ENCODE measurements at places on chromosomes 7 and 10. TPM values are rescaled to one million over a fixed set of nuclear protein-coding genes. Genes with fewer than 3 reads are reported as not detected.

The OPN1SW gene
- total RNA-seq = not detected

The CALCR gene
- not detected for total RNA-seq

The TMEM229A gene
- not detected for total RNA-seq

The NPY gene
- not detected for total RNA-seq

The CCDC6 gene
- total RNA-seq = 25.1 TPM

The HPS6 gene
- total RNA-seq = 10.0 TPM

The RADIL gene
- 4.6 TPM for total RNA-seq

The WDFY4 gene
- 0.81 TPM for total RNA-seq

The HELLS gene
- 1.4 TPM for total RNA-seq

The CYP2C18 gene
- not detected for total RNA-seq

The ETV1 gene
- total RNA-seq = 82.1 TPM

The SPACDR gene
- total RNA-seq = 0.61 TPM

The METTL27 gene
- total RNA-seq = 1.2 TPM

The SPDYE9 gene
- not detected for total RNA-seq

DNA sequence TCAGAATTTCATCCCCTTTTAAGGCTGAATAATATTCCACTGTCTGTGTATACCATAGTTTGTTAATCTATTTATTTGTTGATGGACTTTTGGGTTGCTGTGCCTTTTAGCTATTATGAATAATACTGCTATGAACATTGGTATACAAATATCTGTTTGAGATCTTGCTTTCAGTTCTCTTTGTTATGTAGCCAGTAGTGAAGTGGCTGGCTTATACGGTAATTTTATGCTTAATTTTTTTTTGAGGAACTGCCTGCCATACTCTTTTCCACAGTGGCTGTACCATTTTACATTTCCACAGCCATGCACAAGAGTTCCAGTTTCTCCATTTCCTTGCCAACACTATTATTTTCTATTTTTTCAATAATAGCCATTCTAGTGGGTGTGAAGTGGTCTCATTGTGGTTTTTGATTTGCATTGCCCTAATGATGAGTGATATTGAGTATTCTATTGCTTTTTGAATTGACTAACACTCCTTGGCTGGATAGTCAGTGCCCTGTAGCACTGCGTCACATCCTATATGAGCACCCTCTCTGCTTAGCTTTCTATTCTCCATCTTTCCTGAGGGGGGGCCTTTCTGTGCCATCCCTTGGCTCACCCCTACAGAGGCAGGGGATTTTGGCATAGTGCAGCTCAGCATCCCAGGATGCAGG is 29.4 kb upstream of the RAPGEF5 start:
- H3K4me1 ChIP-seq = no peaks in the 10 kb centered on the region
- DNase-seq = no peak
- H3K36me3 ChIP-seq = no peaks in the 10 kb centered on the region

- H3K4me3 ChIP-seq = no peak overlapping the region
- H3K36me3 ChIP-seq = no peaks in the 10 kb centered on the region
- no peak for DNase-seq
- no peaks in the 10 kb centered on the region for H3K27me3 ChIP-seq
Observed at GRCh38 chr7:51148216-51148615, 168.4 kb downstream of the COBL start.

GRCh38 chr10:130218936-130219335 is 82.7 kb downstream of the GLRX3 start:
- no peaks in the 10 kb centered on the region for H3K36me3 ChIP-seq
- H3K4me1 ChIP-seq = no peaks in the 10 kb centered on the region
- H3K27me3 ChIP-seq = no peaks in the 10 kb centered on the region
- H3K27ac ChIP-seq = no peak overlapping the region

- no peak for DNase-seq
- no peaks in the 10 kb centered on the region for H3K4me1 ChIP-seq
- no peak overlapping the region for H3K27ac ChIP-seq
- H3K36me3 ChIP-seq = no peaks in the 10 kb centered on the region
- H3K27me3 ChIP-seq = no peaks in the 10 kb centered on the region
Observed at GRCh38 chr7:86301301-86301700, 342.4 kb upstream of the GRM3 start.

DNA sequence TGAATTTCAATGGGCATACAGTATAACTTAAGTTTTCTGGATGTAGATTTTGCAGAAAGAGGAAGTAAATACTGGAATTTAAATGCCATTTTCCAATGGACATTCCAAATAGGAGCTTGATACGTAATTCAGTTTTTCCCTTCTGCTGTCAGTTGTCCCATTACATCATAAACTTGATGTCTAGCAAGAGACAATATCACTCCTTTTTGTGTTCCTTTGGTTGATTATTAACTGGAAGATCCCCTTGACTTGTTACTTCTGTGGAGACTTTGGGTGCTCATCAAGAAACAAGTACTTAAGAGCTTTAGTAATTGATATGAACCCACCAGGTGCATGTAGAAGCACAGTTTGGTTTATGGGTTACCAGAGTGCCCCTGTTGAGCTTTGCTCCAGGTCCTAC is 116.1 kb downstream of the ST7 start:
- no peak overlapping the region for H3K27ac ChIP-seq
- no peaks in the 10 kb centered on the region for H3K36me3 ChIP-seq
- H3K4me1 ChIP-seq = peaks cover 43% of the 10 kb centered on the region

- H3K4me1 ChIP-seq = no peaks in the 10 kb centered on the region
- no peaks in the 10 kb centered on the region for H3K36me3 ChIP-seq
- no peaks in the 10 kb centered on the region for H3K27me3 ChIP-seq
Observed at GRCh38 chr10:2978111-2978510, 89.2 kb upstream of the PFKP start.

GRCh38 chr10:101617102-101617823 is 29.1 kb downstream of the DPCD start:
- no peaks in the 10 kb centered on the region for H3K27me3 ChIP-seq
- H3K4me1 ChIP-seq = no peaks in the 10 kb centered on the region
- H3K4me3 ChIP-seq = no peak overlapping the region

DNA sequence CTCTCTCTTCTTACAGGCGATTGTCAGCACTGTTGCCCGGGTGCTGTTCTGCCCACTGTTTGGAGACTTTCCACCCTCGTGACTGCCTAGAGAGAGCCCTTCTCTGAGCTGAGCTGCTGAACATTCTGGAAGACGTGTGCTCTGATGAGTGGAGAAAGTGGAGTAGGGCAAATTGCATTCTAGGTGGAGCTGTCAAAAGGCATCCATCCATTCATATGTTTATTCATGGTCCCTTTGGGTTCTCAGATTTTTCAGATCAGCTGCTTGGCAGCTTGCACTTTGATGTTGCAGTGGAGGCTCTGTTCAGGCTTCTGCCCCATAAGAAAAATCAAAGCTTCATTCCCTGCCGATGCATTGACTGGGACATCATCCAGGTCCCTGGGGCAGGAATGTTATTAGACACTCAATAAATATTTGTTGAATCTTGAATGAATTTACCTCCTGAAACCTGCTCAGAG is 120.7 kb upstream of the EEPD1 start:
- peaks cover 14% of the 10 kb centered on the region for H3K4me1 ChIP-seq
- H3K27ac ChIP-seq = no peak overlapping the region

GRCh38 chr7:129615018-129615417 is 3.5 kb downstream of the NRF1 start:
- no peaks in the 10 kb centered on the region for H3K36me3 ChIP-seq
- DNase-seq = no peak
- H3K4me1 ChIP-seq = peaks cover 63% of the 10 kb centered on the region
- H3K27ac ChIP-seq = no peak overlapping the region
- H3K4me3 ChIP-seq = no peak overlapping the region
- H3K27me3 ChIP-seq = no peaks in the 10 kb centered on the region

- H3K27me3 ChIP-seq = no peaks in the 10 kb centered on the region
- DNase-seq = no peak
- peaks cover 86% of the 10 kb centered on the region for H3K4me1 ChIP-seq
- H3K27ac ChIP-seq = peak overlapping the region; percentile 21
- H3K36me3 ChIP-seq = no peaks in the 10 kb centered on the region
Observed at GRCh38 chr10:7485244-7485556, 74.4 kb upstream of the SFMBT2 start.

GRCh38 chr10:46325021-46325420 is 38.2 kb downstream of the ANTXRL start:
- no peaks in the 10 kb centered on the region for H3K27me3 ChIP-seq
- no peaks in the 10 kb centered on the region for H3K36me3 ChIP-seq
- no peaks in the 10 kb centered on the region for H3K4me1 ChIP-seq
- no peak overlapping the region for H3K27ac ChIP-seq
- DNase-seq = no peak
- H3K4me3 ChIP-seq = no peak overlapping the region

- H3K4me3 ChIP-seq = no peak overlapping the region
- no peaks in the 10 kb centered on the region for H3K36me3 ChIP-seq
- H3K4me1 ChIP-seq = peaks cover 16% of the 10 kb centered on the region
- no peaks in the 10 kb centered on the region for H3K27me3 ChIP-seq
- peak; percentile 36 for DNase-seq
- peak overlapping the region; percentile 81 for H3K27ac ChIP-seq
Observed at GRCh38 chr10:91088300-91089140, 131.9 kb upstream of the PCGF5 start.

GRCh38 chr10:130751106-130751840 is 560.2 kb downstream of the TCERG1L start:
- DNase-seq = no peak
- peaks cover 5% of the 10 kb centered on the region for H3K27me3 ChIP-seq
- no peaks in the 10 kb centered on the region for H3K36me3 ChIP-seq
- H3K4me3 ChIP-seq = no peak overlapping the region
- H3K4me1 ChIP-seq = no peaks in the 10 kb centered on the region
- no peak overlapping the region for H3K27ac ChIP-seq

DNA sequence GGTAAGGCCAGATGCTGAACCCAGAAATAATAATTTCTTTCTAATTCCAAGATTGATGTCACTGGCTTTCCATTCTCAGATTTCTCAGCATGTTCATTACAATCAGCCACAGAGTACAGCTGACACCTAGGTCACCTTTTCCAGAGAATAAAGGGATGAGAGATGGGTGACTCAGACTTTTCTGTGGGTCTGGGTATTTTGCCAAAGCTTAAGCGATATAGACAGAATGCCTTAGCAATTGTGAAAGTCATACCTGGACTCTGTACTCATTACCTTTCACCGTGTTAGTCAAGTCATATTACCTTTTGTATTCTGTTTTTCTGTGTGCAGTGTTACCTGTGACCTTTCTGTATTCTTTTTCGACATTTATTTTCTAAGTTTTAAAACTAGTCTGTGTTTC is 10.6 kb upstream of the PRTFDC1 start:
- no peaks in the 10 kb centered on the region for H3K36me3 ChIP-seq
- H3K4me1 ChIP-seq = peaks cover 20% of the 10 kb centered on the region
- no peak overlapping the region for H3K27ac ChIP-seq

DNA sequence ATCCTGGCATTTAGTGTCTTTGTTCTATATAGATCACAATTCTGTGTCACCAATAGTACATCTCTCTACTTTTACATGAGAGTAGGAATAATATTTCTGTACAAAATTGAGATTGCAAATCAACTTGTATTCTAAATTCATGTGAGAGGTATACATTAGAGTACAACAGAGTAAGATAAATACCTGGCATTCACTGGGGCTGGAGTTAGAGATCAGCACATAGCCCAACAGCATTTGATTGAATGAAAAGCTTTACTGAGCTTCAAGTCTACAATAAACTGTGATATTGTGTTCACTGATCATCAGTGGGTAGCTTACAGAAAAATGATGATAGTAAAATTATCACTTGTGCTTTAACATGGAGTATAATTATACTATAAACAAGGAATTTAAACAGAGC is 1114.7 kb downstream of the REEP3 start:
- no peak for DNase-seq
- no peaks in the 10 kb centered on the region for H3K36me3 ChIP-seq
- H3K4me3 ChIP-seq = no peak overlapping the region

DNA sequence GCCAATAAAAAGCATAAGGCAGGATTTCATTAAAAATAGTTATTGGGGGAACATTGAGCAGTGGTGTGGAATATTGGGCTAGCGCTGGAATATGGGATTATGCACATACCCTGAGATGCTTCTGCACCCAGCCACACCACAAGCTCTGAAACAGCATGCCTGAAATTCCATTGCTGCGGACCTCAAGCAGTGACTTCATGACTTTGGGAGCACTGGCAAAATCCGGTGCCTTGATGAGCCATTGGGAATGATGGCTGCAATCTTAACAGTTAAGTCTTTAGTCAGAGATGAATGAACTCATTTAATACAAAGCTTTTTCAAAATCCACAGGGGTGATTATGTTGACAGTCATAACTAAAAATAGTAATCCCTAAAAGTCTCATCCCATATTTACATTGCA is 274.7 kb upstream of the MTPN start:
- no peak overlapping the region for H3K27ac ChIP-seq
- H3K27me3 ChIP-seq = no peaks in the 10 kb centered on the region
- H3K4me1 ChIP-seq = no peaks in the 10 kb centered on the region
- H3K4me3 ChIP-seq = no peak overlapping the region

GRCh38 chr7:911791-912480 is 35.6 kb downstream of the GET4 start:
- no peaks in the 10 kb centered on the region for H3K36me3 ChIP-seq
- no peak overlapping the region for H3K4me3 ChIP-seq
- DNase-seq = no peak
- no peak overlapping the region for H3K27ac ChIP-seq

GRCh38 chr10:69502589-69502988 is 51.3 kb downstream of the TSPAN15 start:
- no peak for DNase-seq
- H3K36me3 ChIP-seq = no peaks in the 10 kb centered on the region
- no peak overlapping the region for H3K4me3 ChIP-seq
- no peaks in the 10 kb centered on the region for H3K27me3 ChIP-seq
- no peaks in the 10 kb centered on the region for H3K4me1 ChIP-seq
- H3K27ac ChIP-seq = no peak overlapping the region

DNA sequence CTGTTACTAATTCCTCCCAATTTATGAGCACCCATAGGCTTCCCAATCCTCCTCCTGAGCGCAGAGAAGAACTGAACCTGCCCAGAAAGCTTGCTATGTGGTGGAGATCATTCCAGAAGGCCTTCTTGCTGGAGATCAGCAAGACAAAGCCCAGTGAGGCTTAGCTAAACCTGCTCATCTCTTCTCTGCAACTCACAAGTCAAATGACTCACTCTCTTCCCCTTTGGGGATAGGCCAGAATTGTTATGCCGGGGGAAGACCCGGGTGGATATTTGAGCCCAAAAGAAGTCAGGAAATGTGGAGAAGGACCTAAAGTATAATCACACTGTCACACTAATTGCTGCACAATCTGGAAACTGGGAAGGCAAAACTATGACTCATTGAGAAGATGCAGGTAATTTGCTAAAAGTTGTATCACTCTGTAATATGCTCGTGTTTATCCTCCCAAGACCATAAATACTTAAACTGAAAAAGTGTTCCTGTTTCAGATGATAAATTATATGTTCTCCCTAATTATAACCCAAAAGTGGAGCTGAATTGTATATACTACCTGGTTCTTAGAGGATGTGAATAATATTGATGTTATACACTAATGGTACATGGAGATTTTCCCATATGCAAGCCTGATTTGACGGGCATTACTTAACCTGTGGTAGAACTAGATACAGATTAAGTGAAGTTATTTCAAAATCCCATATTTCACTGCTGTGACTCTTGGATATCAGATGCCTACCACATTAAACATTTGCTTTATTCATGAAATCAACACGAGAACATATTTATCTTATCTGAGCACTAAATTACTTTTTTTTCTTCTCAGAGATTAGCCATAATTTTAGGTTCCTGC is 6.4 kb downstream of the NEBL start:
- H3K27me3 ChIP-seq = no peaks in the 10 kb centered on the region
- DNase-seq = no peak
- peak overlapping the region; percentile 60 for H3K4me3 ChIP-seq
- H3K27ac ChIP-seq = peak overlapping the region; percentile 91
